ENCODE measurements at places on chromosomes 13 and 19.

- DNase-seq = no peak
Observed at GRCh38 chr19:7947939-7948338, 4.5 kb upstream of the TIMM44 start.

- no peak for DNase-seq
Observed at GRCh38 chr13:35164324-35164932, 222.4 kb downstream of the NBEA start.

GRCh38 chr19:15129856-15130585 lies 22.8 kb downstream of the SYDE1 start:
- DNase-seq = no peak

DNA sequence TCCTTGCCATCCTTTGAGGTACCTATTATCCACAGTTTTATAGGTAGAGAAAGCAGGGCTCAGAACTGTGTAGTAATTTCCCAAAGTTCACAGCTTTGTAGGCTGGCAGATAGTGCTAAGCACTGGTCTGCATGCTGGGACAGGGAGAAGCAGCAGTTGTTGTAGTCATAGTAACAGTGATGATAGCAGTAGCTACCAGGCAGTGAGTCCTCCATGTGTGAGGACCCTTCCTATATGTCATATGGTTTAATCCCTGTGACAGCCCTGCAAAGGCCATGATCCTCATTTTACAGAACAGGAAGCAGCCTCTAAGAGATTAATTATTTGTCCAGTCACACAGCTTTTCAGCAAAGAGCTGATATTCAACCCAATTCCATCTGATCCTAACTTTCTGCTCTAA lies 21.0 kb downstream of the SERP2 start:
- DNase-seq = no peak

GRCh38 chr19:33194886-33195644 lies 935 bp downstream of the LRP3 start:
- peak; percentile 17 for DNase-seq

DNA sequence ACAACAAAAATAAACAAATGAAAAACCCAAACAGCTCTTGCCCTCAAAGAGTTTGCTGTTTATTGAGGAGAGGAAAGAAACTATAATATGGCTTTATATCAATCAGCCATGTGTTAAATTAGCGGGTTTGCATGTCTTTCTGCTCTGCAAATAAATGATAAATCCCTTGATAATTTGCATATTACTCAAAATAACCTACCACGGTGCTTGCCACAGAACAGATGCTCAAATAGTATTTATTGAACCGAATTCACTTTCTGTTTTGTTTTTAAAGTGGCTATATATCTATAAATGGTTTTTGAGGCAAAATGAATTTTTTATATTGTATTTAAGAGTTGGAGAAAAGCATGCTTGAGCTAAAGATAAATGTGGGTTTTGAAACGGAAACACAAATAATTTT lies 428.1 kb downstream of the ITGBL1 start:
- no peak for DNase-seq

DNA sequence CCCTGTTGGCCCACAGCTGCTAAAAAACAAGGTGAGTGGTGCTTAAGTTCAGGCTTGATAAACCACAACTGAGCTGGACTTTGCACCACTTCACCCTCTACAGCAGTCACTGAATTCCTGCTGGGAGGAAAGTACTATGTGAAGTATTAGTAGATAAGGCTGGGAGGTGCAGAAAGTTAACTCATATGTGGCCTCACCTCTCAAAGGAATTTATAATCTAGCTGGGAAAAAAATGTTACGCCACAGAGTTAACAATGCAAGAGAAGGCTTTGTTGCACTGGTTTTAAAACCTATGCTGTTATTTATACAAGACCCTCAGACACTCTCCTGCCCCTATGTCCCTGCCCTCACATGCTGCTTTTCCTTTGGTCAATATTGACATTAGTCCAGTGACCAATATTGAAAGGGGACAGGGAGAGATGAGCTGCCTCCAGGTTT lies 60.9 kb downstream of the LIG4 start:
- DNase-seq = no peak

DNA sequence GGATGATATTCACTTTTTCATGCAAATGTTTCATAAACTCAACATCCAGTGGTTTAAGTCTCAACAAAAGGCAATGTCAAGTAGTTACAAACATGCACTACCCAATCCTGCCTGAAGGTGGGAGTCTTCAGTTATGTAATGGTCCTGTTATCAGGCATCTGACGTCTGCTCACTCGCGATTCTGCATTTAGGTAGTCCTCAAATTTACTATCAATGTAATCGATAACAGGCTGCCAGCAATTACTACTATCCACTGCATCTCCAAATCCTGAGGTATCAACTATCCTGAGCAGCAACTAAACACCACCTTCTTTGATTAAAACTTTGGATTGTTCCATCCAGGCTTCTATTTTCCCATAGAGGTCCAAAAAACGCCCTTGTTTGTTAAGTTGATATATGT lies 51.2 kb downstream of the NLRP12 start:
- peak; percentile 15 for DNase-seq

- DNase-seq = no peak
Observed at GRCh38 chr19:39430675-39431593, 4.8 kb downstream of the RPS16 start.

- no peak for DNase-seq
Observed at GRCh38 chr19:16970821-16971220, 55.8 kb downstream of the CPAMD8 start.

DNA sequence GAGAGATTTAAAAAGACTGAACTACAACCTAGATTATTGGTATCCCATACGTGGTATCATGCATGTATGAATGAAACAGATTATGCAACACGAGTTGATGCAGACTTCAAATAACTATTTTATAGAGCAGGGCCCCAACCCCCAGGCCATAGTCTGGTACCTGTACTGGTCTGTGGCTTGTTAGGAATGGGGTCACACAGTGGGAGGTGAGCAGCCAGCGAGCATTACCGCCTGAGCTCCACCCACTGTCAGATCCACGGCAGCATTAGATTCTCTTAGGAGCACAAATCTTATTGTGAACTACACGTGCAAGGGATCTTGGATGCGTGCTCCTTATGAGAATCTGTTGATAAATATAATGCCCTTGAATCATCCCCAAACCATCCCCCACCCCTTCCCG lies 320.2 kb downstream of the TBC1D4 start:
- no peak for DNase-seq

- no peak for DNase-seq
Observed at GRCh38 chr13:79432086-79432485, 26.0 kb upstream of the RBM26 start.

GRCh38 chr13:85638265-85638664 lies 161.0 kb downstream of the SLITRK6 start:
- DNase-seq = no peak

GRCh38 chr19:48608798-48609263 lies 2.3 kb downstream of the SPACA4 start:
- peak; percentile 75 for DNase-seq

- no peak for DNase-seq
Observed at GRCh38 chr19:41795031-41795461, 1.3 kb upstream of the CEACAM3 start.

DNA sequence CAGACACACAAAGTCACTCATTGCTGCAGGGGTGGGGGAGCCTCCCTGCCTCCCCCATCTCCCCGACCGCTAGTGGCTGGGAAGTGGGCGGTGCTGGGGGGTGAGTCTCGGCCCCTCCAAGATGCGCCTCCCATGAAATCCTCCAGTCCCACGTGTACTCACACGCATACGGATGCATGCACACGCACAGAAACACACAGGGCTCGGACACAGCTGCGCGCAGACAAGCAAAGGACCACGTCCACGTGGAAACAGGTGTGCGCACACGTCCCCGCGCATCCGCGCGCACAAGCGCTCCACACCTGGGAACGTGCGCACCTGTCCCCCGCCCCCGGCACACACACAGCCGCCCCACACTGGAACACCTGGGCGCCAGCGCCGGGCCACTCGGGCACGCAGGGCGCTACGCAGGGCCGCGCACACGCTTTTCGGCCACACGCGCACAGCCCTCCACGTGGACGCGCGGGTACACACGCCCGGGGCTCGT lies 687 bp downstream of the MATK start:
- no peak for DNase-seq

GRCh38 chr13:83232626-83233025 lies 649.6 kb downstream of the SLITRK1 start:
- DNase-seq = no peak

- no peak for DNase-seq
Observed at GRCh38 chr19:30790056-30790680, 418.0 kb downstream of the ZNF536 start.

DNA sequence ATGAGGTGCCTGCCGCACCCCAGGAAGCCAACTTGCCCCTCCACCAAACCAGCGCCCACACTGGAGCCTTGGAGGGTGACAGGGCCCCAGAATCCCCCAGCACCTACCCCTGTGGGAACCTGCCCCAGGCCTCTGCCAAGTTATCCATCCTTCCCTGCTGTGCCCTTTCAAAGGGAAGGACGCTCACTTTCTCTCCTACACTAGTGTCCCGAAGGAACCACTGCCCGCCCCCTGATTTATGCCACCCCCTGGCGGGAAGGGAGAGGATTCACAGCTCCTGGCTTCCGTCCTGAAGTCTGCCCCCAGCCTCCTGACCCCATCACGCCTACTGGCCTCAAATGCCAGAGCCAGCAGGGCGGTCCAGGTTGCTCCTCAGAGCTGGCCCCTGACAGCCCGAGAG lies 1.4 kb downstream of the EVI5L start:
- no peak for DNase-seq

GRCh38 chr13:35770756-35771297 lies 294.3 kb upstream of the MAB21L1 start:
- no peak for DNase-seq

DNA sequence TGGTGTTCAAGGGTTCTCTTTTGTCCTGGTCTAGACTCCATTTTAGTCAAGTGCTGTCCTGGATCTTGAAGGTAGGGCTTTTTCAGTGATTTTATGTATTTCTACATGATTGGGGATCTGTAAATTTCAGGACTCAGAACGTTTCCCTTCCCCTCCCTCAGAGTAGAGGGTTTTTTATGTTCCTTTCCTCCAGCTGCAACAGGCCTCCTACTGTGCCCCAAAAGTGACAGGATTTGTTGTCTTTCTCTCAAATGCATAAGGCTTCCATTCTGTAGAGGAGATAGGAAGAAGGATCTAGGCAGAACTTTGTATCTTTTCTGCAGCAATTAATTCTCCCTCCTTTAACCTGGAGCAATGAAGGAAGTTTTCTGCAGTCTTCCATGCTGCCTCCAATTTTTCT lies 251.3 kb downstream of the MAB21L1 start:
- DNase-seq = no peak

DNA sequence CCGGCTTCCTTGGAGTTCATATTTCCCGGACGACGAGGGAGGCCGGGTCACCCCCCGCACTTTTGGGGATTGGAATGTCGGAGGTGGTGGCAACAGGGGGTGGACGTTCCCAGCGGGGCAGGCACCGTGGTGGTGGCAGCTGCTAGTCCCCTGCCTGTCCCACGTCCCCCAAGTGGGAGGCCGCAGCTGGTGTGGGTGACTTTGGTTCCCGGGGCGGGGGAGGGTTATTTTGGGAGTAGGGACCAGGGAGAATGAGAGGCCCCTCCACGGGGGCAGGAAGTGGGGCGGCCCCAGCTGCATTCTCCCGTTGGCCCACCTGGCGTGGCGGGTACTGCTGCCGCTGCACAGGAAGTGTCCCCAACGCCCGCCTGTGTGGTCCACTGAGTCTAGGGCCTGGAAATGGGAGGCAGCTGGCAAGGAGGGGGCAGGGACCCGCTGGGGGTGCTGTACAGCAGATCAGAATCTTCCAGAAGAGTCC lies 11.1 kb upstream of the PLIN3 start:
- DNase-seq = no peak

- no peak for DNase-seq
Observed at GRCh38 chr19:47507924-47508553, 6.8 kb downstream of the NAPA start.

DNA sequence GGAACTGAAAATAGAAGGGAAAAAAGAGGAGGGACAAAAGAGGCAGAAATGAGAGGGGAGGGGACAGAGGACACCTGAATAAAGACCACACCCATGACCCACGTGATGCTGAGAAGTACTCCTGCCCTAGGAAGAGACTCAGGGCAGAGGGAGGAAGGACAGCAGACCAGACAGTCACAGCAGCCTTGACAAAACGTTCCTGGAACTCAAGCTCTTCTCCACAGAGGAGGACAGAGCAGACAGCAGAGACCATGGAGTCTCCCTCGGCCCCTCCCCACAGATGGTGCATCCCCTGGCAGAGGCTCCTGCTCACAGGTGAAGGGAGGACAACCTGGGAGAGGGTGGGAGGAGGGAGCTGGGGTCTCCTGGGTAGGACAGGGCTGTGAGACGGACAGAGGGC lies at the start of gene CEACAM5:
Gene CEACAM5, plus strand, starts transcription at position 146 of the 400 bp plus-strand sequence. Its CDS starts 106 bp downstream, at position 252.
- DNase-seq = no peak

DNA sequence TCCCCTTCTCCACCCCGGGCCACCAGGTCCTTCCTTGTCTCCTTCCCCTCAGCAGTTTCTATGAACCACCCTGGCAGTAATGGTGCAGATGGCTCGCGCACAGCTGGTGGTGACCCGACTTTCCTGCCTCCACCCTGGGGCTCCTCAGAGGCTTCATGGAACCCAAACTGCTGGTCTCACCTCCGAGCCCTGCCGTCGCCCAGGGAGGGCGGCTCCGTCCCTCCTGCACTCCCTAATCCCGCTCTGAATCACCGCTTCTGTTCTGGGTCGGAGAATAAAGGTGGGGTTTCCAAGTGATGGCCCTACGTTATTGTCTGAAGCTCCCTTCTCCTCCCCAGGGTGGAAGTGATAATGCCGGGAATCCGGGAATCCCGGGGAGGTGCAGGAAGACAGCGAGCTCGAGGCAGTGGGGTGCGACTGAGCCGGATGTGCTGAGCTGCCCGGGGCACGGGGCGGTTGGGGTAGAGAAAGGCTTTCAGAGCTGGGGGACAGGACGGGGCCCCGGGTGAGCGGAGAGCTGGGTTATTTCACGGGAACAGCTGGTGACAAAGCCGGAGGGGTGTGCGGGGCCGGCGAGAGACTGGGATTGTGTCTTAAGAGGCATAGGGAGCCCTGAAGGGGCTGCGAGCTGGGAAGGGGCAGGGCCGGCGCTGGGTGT lies 711 bp downstream of the FUT2 start:
- no peak for DNase-seq

DNA sequence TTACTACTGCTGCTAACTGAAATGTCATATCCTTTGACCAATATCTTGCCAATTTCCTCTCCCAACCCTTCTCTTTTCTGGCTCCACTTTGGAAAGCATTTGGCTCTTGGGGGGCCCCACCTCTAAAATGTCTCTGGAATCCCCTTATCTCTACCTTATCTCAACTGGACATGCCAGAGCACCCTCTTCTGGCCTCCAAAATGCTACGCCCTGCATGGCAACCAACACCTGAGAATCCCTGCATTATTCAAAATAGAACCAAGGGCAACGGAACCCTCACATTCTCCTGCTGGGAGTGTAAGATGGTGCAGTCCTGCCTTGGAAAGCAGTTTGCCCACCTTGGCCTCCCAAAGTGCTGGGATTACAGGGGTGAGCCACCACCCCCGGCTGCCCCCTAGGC lies 35.3 kb downstream of the CERS4 start:
- DNase-seq = no peak

DNA sequence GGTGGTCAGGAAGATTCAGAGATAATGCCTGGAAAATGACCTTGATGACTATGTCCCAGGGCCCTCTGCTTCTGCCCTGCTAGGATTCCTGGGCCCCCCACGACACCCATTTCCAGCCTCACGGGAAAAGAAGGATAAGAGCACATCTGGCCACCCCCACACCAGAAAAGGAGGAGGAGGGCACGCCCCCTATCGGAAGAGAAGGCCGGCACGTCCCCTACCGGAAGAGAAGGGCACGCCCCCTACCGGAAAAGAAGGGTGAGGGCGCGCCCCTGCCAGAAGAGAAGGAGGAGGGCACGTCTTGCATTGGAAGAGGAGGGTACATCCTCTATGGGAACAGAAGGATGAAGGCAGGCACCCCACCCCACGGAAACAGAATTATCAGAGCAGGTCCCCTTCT lies 84.3 kb downstream of the IER2 start:
- DNase-seq = peak; percentile 75

- DNase-seq = no peak
Observed at GRCh38 chr19:41799444-41800000, 3.1 kb downstream of the CEACAM3 start.

Data from GM12891 (cell line).